HFFc6 (cell line): ENCODE measurements at places on chromosomes 2 and 18. TPM values are rescaled to one million over a fixed set of nuclear protein-coding genes. Genes with fewer than 3 reads are reported as not detected.

GRCh38 chr2:118539290-118539689 lies 308.2 kb downstream of the EN1 start:
- H3K27ac ChIP-seq: no peak overlapping the region
- H3K27me3 ChIP-seq: peaks cover 3% of the 10 kb centered on the region
- no peak overlapping the region for H3K4me3 ChIP-seq
- H3K36me3 ChIP-seq: no peaks in the 10 kb centered on the region
- no peaks in the 10 kb centered on the region for H3K4me1 ChIP-seq

GRCh38 chr18:980586-980985 lies 75.9 kb downstream of the ADCYAP1 start:
- H3K36me3 ChIP-seq: no peaks in the 10 kb centered on the region
- no peaks in the 10 kb centered on the region; the same call in 1 of the 2 replicates for H3K27me3 ChIP-seq
- DNase-seq: no peak
- H3K27ac ChIP-seq: no peak overlapping the region
- no peaks in the 10 kb centered on the region; the same call in 1 of the 2 replicates for H3K4me1 ChIP-seq
- no peak overlapping the region for H3K4me3 ChIP-seq

Gene PROC
- total RNA-seq: not detected in 2 replicates

GRCh38 chr2:38158378-38159118 lies 82.6 kb upstream of the CYP1B1 start:
- no peak overlapping the region for H3K4me3 ChIP-seq
- H3K27me3 ChIP-seq: peaks cover 51% of the 10 kb centered on the region
- H3K4me1 ChIP-seq: no peaks in the 10 kb centered on the region
- no peak overlapping the region for H3K27ac ChIP-seq

Gene TMEM169
- not detected in 3 replicates for total RNA-seq

DNA sequence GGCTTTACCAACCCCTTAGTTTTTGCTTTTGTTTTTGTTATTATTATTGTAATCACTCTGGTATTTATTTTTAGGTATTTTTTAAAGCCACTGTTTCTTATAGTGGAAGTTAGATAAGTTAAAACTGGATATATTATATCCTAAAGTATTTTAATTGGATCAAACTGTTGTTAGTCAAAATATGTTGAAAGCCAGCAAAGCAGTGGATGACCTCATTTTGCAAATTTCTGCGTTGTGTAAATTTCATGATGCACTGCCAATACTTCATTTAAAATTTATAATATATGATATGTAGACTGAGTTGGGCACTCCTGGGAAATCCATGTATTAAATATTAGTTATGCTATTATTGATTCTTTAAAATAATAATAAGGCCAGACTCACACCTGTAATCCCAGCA lies 661.7 kb upstream of the NRXN1 start:
- no peak overlapping the region for H3K4me3 ChIP-seq
- no peaks in the 10 kb centered on the region for H3K27me3 ChIP-seq
- H3K4me1 ChIP-seq: peaks cover 30% of the 10 kb centered on the region; the same call in 1 of the 2 replicates

DNA sequence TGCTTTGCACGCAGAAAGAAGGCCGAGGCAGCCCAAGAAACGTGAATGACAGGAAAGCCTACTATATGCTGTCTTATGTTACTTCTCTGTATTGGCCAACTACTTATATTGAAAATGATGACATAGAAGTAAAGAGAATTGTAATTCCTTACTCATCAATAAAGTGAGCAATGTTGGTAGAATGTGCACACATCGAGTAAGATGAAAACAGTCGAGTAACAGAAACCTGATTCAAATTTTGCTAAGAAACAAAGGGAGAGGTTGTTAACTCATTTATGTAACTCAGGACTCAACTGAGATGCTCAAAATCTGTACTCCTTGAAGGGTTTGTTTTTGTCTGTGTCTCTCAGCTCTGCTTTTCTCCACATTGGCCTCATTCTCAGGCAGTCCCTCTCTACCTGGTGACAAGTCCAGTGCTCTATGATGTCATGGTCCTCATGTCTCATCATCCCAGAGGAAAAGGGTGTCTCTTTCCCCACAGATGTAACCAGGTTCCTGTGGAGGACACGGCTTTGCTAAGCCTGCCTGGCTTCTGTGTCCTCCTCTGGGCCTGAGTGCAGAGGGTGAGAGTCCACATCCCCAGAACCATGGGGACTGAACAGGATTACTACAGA lies 30.3 kb upstream of the CCDC93 start:
- H3K27me3 ChIP-seq: peaks cover 8% of the 10 kb centered on the region; the same call in 1 of the 2 replicates
- H3K4me3 ChIP-seq: no peak overlapping the region
- no peaks in the 10 kb centered on the region for H3K36me3 ChIP-seq
- DNase-seq: no peak
- H3K27ac ChIP-seq: no peak overlapping the region

GRCh38 chr2:18777250-18777812 lies 188.0 kb upstream of the NT5C1B start:
- peaks cover 13% of the 10 kb centered on the region for H3K4me1 ChIP-seq
- H3K27ac ChIP-seq: no peak overlapping the region
- H3K4me3 ChIP-seq: no peak overlapping the region
- H3K36me3 ChIP-seq: no peaks in the 10 kb centered on the region

DNA sequence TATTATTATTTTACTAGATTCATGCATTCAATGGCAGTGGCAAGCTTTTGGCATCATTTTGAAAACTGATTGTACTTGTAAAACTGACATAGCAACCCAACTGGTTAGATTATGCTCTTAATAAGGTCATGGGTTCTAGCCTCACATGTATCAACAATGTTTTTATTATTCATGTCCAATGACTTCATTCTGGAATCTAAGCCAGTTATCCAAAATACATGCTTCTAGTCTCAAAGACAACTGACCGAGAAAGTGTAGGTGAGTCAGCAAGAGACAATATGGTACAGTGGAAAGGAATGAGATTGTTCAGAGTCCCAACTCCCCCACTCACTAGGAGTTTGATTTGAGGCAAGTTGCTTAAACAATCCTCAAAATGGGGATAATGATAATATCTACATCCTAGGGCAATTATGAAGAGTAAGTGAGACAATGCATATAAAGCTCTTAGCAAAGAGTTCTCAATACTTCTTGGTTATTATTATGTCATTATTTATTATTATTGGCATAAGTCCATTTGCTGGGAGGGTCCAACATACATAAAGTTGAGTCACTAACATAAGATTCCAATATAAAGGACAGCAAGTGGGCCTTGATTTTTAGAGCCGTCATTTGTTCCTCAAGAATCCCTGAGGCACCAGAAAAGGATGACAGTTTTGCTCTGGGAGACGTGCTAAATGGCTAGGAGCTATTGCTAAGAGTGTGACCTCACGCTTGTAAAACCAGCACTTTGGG lies 99.4 kb downstream of the NEB start:
- H3K27me3 ChIP-seq: peaks cover 5% of the 10 kb centered on the region; the same call in 1 of the 2 replicates
- H3K4me3 ChIP-seq: no peak overlapping the region
- H3K4me1 ChIP-seq: peaks cover 10% of the 10 kb centered on the region; the same call in 1 of the 2 replicates

- H3K27me3 ChIP-seq: peaks cover 7% of the 10 kb centered on the region
- peaks cover 6% of the 10 kb centered on the region; the same call in 1 of the 2 replicates for H3K4me1 ChIP-seq
- H3K4me3 ChIP-seq: peak overlapping the region; percentile 86
- peak; percentile 74 for DNase-seq
- peak overlapping the region; percentile 97 for H3K27ac ChIP-seq
- no peaks in the 10 kb centered on the region for H3K36me3 ChIP-seq
Observed at GRCh38 chr18:79393635-79394533, 1.8 kb upstream of the NFATC1 start.

Gene SELENOI
- 22.8 to 31.9 TPM (median 25.0 TPM) in 3 replicates for total RNA-seq

DNA sequence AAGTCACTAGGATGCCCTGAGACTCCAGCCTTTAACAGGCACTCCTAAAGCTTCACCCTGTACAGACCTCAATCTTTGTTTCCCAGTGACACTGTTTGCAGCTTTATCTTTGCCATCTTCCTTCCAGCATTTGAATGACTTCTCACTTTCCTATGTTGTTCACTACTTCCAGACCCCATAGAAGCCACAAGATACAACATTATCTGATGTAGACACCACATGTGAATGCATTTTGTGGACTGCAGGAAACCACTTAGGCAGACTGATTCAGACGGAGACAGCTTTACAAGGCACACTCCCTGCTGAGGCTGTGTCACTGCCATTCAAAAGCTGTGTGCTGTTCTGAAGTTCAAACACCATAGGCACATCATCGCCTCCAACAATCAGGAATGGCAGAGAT lies 67.3 kb upstream of the SPATS2L start:
- DNase-seq: peak; percentile 24
- H3K27me3 ChIP-seq: peaks cover 19% of the 10 kb centered on the region
- no peaks in the 10 kb centered on the region for H3K36me3 ChIP-seq
- H3K4me1 ChIP-seq: no peaks in the 10 kb centered on the region

- peaks cover 17% of the 10 kb centered on the region for H3K4me1 ChIP-seq
- peaks cover 5% of the 10 kb centered on the region for H3K36me3 ChIP-seq
- no peak within 1 kb of the TSS for H3K27ac ChIP-seq
- peaks cover 22% of the 10 kb centered on the region for H3K27me3 ChIP-seq
- peak within 1 kb of the TSS; percentile 73 for H3K4me3 ChIP-seq
- DNase-seq: peak; percentile 76
Observed at GRCh38 chr2:101387151-101387834, at the start of gene CREG2. Gene CREG2 (minus strand): TSS chr2:101387503. CDS start chr2:101387457, 46 bp downstream.

Gene IGFBP2
- total RNA-seq: 0.27 TPM in 1 of 3 replicates, not detected in the others

Gene MROH2A
- not detected in 3 replicates for total RNA-seq

Gene PRKAG3
- not detected in 3 replicates for total RNA-seq

Gene AGXT
- total RNA-seq: not detected in 3 replicates

Gene VIL1
- total RNA-seq: not detected in 2 replicates

DNA sequence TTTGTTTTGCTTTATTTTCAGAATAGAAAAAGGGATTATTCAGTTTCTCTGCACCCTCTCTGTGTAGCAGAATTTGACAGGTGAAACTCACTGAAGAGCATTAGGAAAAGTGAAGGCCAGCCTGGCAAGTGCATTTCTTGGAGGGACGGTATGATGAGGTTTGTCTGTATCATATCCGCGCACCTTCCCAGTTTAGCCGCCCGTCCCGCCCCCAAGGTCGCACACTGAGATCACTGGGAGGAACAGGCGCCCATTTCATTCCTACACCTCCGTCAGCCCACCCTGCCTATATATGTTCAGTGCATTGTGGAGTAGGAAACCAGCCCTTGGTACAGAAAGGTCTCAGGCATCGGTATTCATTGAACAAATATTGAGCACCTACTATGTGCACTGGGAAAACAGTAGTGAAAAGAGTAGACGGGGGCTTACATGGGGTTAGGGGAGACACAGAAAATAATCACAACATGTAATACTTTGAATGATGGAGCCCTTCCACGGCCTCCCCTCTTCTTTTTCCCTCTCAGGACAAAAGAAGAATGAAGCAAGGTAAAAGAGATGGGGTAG lies 678 bp upstream of the FECH start:
- H3K4me3 ChIP-seq: peak overlapping the region; percentile 88
- H3K36me3 ChIP-seq: peaks cover 4% of the 10 kb centered on the region; the same call in 1 of the 2 replicates
- H3K27me3 ChIP-seq: 0 out of 2 replicates have a peak, but pooled peaks cover 1% of the 10 kb centered on the region
- H3K27ac ChIP-seq: peak overlapping the region; percentile 83
- peaks cover 20% of the 10 kb centered on the region for H3K4me1 ChIP-seq
- DNase-seq: no peak

- H3K4me3 ChIP-seq: no peak overlapping the region
- peak overlapping the region; percentile 4 for H3K27ac ChIP-seq
- H3K4me1 ChIP-seq: peaks cover 91% of the 10 kb centered on the region
- peaks cover 3% of the 10 kb centered on the region; the same call in 1 of the 2 replicates for H3K27me3 ChIP-seq
- DNase-seq: no peak
Observed at GRCh38 chr2:69580486-69580885, 63.1 kb downstream of the AAK1 start.

- no peak overlapping the region for H3K4me3 ChIP-seq
- peaks cover 8% of the 10 kb centered on the region for H3K27me3 ChIP-seq
- peaks cover 15% of the 10 kb centered on the region for H3K36me3 ChIP-seq
Observed at GRCh38 chr2:69308338-69308737, 78.7 kb downstream of the GFPT1 start.

Gene C2orf15
- not detected in 3 replicates for total RNA-seq

Gene CYP26B1
- total RNA-seq: 0.07 to 0.66 TPM (median 0.21 TPM) in 3 replicates

Gene B3GNT7
- total RNA-seq: 0.14 to 0.16 TPM in 2 of 3 replicates, not detected in the other

DNA sequence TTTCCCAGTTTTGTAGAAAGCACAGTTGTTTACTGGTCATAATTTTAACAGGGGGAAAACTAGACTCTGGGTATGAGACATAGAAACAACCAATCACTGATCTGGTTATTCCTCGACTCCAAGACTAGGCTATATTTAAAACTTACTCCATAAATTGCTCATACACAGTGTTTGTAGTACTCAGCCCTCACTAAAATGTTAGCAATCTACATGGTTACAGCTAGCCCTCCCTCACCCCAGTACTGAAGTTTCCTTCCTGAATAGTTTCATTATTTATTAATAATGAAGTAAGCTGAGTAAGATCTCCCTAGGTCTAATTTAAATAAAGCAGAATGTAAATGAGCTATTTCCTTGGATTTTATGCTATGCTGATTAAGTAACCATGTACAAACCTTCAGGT lies 275.1 kb downstream of the CDH20 start:
- peaks cover 88% of the 10 kb centered on the region for H3K4me1 ChIP-seq
- peaks cover 42% of the 10 kb centered on the region for H3K36me3 ChIP-seq
- H3K27ac ChIP-seq: peak overlapping the region; percentile 94
- peak overlapping the region; percentile 49 for H3K4me3 ChIP-seq
- DNase-seq: peak; percentile 67

Gene LOXHD1
- not detected in 3 replicates for total RNA-seq

Gene CPLX4
- not detected in 3 replicates for total RNA-seq

GRCh38 chr18:22705328-22705727 lies 227.8 kb upstream of the RBBP8 start:
- H3K27ac ChIP-seq: no peak overlapping the region
- peak; percentile 53 for DNase-seq
- H3K4me3 ChIP-seq: no peak overlapping the region
- peaks cover 1% of the 10 kb centered on the region for H3K27me3 ChIP-seq

GRCh38 chr2:120539937-120540718 lies 194.2 kb downstream of the INHBB start:
- H3K36me3 ChIP-seq: no peaks in the 10 kb centered on the region
- peak overlapping the region; percentile 92 for H3K27ac ChIP-seq
- peaks cover 29% of the 10 kb centered on the region for H3K4me1 ChIP-seq

DNA sequence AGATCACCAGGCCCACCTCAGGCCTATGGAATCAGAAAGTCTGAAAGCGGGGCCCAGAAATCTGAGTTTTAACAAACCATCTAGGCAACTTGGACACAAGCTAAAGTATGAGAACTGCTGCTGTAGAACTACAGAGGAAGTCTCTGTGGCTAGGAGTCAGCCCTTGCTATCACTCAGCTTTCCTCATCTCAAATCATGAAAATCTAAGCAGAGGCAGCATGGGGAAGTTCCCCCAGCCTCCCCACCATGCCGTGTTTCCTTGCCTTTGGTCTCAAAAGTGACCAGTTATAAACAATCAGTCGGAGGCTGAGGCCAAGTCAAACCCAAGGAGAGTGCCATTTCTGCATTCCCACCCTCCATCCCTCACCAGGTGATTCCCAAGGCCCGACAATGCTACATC lies 404.7 kb downstream of the BCL11A start:
- H3K4me3 ChIP-seq: no peak overlapping the region
- H3K27me3 ChIP-seq: peaks cover 1% of the 10 kb centered on the region; the same call in 1 of the 2 replicates
- no peak overlapping the region for H3K27ac ChIP-seq

DNA sequence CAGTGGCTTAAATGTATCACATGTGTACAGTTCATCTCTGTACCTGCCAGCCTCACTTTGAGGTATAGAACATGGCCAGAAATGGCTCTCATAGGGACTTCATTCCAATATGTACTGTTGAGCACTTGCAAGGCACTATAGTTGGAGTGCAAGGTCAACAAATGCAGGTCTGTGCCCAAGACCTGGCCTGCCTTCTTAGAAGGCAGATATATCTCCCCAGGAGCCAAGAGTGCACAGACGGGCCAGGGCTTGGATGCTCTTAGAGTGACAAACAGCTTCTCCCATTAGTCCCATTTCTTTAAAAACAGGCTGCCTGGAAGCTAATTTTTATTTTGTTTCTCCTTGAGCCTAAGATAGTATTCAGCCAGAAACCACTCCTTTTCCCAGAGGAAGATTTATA lies 7.3 kb downstream of the TEX261 start:
- H3K27ac ChIP-seq: no peak overlapping the region
- no peaks in the 10 kb centered on the region; the same call in none of the 2 replicates for H3K27me3 ChIP-seq
- no peak for DNase-seq
- peaks cover 19% of the 10 kb centered on the region for H3K36me3 ChIP-seq
- no peak overlapping the region for H3K4me3 ChIP-seq
